ENCODE measurements at places on chromosomes 13 and 19.

DNA sequence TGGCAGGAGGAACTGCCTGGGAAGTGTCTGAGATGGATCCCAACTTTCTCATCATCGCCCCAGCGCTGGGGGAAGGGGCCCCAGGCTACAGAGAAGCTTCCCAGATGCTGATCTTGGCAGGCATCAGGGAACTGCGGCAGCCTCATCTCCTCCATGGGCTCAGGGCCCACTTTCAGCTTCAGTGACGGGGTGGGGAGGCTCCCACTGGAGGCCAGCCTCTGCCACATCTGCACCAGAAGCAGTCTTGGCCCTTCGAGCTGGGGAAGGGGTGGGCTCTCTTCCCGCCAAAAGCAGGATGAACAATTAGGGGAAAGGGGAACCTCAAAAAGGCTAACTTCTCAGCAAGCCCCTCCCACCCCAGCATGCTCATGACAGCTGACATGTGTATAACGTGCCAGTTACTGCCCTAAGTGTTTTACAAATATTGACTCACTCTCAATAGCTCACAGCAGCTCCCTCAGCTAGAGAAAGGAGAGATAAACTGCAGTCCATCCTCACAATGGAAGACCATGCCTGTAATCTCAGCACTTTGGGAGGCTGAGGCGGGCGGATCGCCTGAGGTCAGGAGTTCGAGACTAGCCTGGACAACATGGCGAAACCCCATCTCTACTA, 7.1 kb upstream of the S1PR2 start:
- peak; percentile 23 for DNase-seq

DNA sequence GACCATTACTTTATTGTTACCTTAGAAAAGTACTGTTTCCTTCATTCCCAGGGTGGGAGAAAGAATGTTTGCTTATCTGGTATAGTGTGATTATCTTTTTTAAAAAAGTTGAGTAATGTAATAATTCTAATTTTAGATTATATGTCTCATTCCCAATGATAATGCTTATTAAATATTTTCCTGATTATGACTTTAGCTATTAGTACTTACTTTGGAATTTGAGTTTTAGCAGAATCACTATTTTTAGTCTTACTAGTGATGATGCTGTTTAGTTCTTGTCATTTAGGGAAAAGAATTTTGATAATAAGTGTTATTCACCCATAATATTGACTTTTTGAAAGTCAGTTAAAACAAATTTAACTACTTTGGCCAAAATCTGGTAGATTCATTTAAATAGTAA, 95.2 kb downstream of the FRY start:
- no peak for DNase-seq

DNA sequence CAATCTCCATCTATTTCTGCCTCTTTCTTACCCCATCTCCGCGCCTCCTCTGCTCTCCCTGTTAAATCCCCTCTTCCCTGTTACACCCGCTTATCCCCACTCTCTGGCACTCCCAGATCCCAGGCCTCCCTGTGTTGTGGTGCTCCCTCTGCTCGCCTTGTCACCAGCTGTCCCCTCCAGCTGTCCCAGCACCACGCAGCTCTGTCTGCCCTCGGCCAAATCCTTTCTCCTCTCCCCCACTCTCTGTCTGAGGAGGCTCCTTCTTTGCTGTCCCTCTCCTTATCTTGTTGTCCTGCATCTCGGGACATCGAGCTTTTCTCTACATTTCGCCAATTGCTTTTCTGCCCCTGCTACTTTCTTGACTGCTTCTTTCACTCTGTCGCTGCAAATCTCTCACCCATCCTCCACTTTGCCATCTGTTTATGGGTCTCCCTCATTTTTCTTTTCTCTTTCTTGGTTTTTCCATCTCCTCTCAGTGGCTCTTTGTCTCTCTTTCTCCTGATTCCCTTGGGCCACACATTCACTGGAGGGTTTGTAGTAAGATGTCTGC, 941 bp downstream of the ZNF160 start:
- no peak for DNase-seq

DNA sequence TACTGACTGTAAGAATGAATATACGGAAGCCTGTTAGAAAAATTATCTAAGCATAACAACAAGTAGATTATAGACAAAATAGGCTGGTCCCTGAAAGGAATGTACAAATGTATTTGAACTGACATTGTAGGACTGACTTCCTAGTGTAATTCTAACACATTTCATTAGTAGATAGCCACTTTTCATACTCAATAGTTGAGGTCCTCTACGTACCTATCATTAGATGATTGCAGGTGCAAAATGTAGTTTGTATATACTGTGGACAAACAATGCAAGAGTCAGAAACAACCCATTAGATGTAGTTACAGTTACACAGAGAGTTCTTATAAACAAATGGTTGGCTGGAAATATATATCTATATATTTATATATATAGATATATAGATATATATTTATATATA, 402.3 kb upstream of the SLITRK6 start:
- no peak for DNase-seq

DNA sequence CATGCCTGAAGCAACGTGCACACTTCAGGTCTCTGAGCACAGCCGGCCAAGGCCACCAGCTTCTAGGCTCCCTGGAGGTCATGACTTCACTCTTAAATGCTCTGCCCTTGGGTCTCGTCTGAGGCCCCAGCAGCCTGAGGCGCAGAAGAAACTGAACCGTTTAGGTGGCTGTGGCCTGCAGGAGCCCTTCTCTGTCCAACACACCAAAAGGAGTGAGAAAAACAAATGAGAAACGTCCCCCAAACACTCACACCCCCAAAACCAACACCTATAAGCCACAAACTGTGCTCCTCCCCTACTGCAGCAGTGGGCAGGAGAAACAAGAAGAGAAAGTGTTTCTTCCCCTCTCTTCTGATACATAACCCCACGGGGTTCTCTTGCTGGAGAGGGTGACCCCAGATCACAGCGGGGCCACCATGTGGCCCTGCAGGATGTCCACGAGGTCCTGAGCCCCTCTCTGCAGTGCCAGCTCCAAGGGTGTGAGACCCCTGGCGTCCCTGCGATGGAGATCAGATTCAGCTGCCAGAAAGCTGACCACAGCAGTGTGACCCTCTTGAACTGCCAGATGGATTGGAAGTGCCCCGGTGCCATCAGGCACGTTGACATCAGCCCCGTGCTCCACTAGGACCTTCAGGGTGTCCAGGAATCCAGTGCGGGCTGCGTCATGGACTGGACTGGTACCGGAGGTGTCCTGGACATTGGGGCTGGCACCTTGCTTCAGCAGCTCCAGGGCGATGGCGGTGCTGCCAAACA, 1.0 kb upstream of the KRI1 start:
- DNase-seq, result no peak

- no peak for DNase-seq
Measured at GRCh38 chr13:108113407-108113806, 101.9 kb downstream of the LIG4 start.

DNA sequence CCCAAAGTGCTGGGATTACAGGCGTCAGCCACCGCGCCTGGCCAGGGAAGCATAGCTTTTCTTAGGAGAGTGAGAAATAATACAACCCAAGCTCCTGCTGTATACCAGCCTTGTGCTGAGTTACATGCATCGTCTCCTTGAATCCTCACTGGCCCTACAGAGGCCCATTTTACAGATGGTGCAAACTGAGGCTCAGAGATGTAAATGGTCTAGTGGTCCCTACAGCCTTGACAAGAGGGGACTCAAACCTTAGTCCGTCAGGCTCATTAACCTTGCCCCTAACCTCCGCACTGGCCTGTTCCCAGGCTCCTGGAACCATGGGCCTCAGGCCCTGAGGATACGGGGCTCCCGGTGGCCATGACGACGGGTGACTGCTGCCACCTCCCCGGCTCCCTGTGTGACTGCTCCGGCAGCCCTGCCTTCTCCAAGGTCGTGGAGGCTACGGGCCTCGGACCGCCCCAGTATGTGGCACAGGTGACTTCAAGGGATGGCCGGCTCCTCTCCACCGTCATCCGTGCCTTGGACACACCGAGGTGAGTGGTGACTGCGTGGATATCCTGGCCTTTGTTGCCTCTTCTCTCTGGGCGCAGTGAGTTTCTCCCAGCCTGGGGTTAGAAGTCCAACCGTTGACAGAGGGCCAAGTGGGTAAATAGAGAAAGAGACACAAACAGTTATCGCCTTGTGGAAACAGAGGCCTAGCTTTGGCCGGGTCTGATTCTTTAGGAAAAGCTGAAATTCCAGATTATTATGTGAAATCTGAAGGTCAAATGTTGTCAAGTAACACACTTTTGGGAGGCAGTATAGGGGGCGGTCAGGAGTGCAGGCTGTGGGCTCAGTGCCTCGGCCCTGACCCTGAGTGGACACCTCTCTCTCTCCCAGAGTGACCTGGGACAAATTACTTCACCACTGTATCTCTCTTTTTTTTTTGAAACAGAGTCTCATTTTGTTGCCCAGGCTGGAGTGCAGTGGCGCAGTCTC, 8.7 kb downstream of the MARCHF2 start:
- DNase-seq, result no peak

DNA sequence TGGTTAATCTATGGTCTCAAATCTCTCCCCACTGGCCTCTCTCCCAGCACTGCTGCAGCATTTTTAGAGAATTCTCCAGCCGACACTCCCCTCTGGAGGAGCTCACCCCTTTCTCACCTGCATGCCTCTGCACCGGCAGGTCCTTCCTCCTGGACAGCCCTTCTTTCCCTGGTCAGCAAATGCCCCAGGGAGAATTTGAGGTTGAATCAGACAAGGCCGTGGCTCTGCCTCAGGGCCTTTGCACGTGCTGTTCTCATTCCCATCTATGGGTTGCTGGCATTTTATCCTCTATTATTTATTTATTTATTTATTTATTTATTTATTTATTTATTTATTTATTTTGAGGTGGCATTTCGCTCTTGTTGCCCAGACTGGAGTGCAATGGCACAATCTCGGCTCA, 1.4 kb upstream of the DOCK6 start:
- no peak for DNase-seq

GRCh38 chr13:84917252-84917878, 881.9 kb downstream of the SLITRK6 start:
- peak; percentile 6 for DNase-seq

DNA sequence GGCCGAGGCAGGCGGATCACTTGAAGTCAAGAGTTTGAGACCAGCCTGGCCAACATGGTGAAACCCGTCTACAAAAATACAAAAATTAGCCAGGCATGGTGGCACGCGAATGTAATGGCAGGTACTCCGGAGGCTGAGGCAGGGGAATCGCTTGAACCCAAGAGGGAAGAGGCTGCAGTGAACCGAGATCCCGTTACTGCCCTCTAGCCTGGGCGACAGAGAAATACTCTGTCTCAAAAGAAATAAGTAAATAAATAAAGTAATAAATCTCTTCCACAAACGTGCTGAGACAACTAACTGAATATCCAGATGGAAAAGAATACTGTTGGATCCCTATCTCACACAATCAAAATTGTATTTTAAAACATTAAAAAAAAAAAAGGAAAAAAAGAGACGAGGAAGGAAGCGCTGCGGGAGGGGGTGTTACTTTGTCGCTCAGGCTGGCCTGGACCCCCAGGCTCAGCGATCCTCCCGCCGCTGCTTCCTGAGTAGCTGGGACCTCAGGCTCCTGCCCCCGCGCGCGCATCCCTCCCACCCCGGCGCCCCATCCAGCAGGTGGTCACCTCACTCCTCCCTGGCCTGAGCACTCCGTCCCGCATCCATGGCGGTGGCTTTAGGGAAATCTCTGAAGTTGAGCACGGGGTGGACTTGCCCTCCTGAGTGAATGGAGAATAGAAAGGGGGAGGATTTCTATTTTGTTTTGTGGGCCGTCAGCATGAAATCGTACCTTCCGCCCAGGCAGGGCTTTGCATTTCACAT, 628 bp upstream of the ZNF813 start:
- DNase-seq, result peak; percentile 4

- peak; percentile 26 for DNase-seq
Measured at GRCh38 chr19:7326105-7326877, 22.4 kb upstream of the ARHGEF18 start.

GRCh38 chr13:71169180-71169579, 697.8 kb downstream of the DACH1 start:
- DNase-seq, result no peak

- DNase-seq, result peak; percentile 59
Measured at GRCh38 chr19:35903550-35904179, 1.3 kb downstream of the HCST start.

DNA sequence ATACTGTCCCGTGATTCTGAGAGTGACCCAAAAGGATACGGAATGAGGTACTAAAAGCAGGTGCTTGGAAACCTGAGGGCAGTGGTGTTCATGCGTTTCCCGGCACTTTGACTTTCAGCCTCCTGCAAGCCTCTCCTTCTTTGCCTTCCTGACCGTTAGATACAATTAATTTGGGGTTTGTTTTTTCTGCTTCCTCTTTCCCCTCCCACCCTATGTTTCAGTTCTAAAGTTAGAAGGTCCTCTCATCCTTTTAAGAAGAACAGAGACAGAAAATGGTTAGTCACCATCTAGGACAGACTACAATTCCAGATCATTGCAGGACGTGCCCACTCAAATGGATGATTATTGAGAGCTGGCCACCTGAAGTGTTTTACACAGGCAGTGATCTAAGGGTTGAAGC, 1.8 kb upstream of the LILRB4 start:
- no peak for DNase-seq

GRCh38 chr13:76937281-76937820, 11.0 kb upstream of the ACOD1 start:
- peak; percentile 96 for DNase-seq

Measured in iris pigment epithelial cell (primary cell).